ENCODE measurements at places on chromosomes 5 and 9.
A peak's percentile ranks its signal among the peaks of the same experiment; 100 is the strongest.

- DNase-seq = peak; percentile 57
Observed at GRCh38 chr9:81686614-81687520, 2.5 kb downstream of the TLE1 start.

GRCh38 chr9:96199006-96199405, 103.0 kb downstream of the HSD17B3 start:
- DNase-seq = no peak

- DNase-seq = no peak
Observed at GRCh38 chr5:141816598-141817399, 61.4 kb downstream of the PCDH1 start.

DNA sequence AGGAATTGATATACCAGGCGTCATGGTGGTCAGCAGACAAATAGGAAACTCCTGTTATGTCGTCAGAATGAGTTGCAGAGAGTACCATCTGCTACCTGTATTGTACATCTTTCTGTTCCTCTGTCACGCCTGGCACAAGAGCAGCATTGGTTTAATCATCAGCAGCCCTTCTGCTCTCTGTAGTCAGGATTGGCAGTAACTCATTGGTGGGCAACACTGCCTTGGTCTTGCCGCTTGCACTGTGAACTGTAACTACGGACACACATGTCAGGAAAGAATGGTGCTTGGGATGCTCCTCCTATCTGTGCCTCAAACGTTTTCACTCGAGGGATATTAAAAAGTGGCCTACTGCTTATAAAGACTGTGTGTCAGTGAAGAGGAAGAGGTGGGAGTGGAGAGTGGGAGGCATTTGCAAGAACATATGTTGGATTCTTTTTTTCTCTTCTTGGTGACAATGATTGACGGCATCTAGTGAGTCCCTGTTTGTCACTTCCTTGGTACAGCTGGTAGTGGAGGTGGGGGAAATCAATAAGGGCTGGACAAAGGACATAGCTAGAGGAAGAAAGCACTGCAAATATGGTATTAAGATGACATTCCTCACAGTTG, 76.6 kb downstream of the F2RL2 start:
- DNase-seq = no peak

GRCh38 chr9:104858271-104858670, 69.7 kb downstream of the ABCA1 start:
- peak; percentile 75 for DNase-seq

DNA sequence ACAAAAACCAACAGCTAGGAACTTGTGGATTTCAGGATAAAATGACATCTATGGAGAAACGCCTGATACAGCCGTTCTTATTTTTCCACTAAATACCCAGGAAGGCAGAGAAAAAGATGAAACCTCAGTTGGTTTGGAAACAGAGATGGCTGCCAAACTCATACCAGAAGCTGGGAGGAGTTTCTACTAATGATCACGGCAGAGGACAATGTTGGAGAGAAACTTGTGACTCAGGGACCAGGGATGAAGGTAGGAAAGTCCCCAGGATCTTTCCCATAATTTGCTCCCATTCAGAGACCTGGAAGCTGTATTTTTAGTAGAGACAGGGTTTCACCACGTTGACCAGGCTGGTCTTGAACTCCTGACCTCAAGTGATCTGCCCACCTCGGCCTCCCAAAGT, 187.1 kb upstream of the IER5L start:
- no peak for DNase-seq

- peak; percentile 10 for DNase-seq
Observed at GRCh38 chr5:174317256-174317894, 271.9 kb downstream of the NSG2 start.

- DNase-seq = no peak
Observed at GRCh38 chr5:5586721-5587120, 164.2 kb downstream of the ICE1 start.

GRCh38 chr5:95988094-95988493, 26.4 kb upstream of the ELL2 start:
- DNase-seq = no peak

GRCh38 chr9:130185490-130186031, 13.4 kb downstream of the NCS1 start:
- DNase-seq = no peak

DNA sequence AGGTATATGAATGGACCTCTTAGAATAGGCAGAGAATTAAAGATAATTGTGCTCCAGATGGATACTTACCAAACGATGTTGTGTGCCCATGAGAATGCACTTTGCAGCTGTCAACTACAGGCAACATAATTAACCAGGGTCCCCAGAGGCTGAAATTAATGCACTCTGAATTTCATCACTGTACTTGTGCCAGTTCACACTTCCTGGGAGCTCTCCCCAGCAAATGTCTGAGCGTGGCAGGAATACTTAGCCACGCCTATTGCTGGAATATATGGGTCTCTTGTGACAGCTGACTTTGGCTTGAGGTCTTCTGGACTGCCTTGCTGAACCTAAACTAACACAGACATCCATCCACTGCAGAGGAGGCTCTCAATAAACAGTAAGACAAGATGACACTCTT, 11.9 kb upstream of the C1QTNF2 start:
- DNase-seq = no peak

DNA sequence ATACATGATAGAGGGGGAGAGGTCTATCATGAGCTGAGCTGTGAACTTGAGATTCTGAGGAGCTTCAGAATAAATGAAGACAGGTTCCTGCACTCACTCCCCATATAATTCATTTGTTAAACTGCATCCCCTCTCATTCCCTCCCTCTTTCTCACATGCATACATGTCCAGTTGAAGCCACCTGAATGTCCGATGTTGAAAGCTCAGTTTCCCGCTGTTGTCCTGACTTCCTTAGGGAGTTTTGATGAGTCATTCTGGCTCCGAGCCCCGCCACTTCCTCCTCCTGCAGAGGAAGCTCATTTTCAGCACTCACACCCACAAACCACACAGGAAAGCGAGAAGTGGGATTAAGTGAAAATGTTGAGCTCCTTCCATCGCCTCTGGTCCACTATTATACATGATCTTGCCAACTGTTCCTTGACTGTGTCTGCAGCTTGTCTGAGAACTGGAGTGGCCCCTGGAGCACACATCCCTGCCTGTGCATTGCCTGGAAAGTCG, 121.2 kb downstream of the CEMIP2 start:
- peak; percentile 30 for DNase-seq

DNA sequence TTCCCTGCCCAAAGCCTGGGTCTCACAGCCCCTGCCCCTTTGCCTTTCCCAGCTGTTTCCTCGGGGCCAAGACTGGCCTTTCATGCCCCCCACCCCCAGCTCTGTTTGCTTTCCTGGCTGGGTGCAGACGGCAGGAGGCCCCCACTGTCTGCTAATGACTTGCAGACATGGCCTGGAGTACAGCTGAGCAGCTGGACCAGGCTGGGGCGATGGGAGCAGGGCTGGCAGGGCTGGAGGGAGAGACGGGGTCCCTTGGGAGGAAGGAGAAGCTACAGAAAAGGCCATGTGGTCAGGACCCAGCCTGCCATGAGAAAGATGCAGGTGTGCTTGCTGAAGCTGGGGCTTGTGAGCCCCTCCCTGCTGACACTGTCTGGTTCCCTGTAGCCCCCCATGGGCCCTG, 28.3 kb upstream of the GFPT2 start:
- DNase-seq = no peak

DNA sequence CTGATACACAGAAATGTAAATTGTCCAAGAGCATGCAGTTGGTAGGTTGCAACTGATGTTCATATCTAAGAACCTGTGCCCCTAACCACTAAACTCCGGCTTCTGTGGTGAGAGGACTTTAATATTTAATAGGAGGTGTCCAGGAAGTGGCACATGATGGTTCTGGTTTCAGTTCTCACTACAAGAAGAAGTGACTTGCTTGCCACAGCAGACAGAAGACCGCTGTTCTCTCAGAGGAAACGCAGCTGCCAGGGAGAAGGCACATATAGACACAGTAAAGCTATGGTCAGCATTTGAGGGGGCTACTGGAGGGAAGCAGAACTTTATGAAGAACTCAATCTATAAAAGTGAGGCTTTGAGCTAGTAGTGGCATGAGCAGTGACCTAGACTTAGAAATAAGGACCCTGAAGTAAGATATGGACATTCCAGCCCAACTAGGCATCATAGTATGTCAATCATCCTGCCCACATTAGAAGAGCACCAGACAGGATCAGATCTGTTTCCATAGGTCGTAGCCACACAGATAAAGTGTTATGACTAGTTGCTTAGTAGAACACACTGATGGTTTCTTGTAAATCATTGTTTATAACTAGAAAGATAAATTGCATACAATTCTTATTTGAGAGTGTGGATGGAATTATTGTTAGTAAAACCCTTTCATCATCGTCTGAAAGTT, 36.4 kb upstream of the DAB2 start:
- no peak for DNase-seq

- DNase-seq = no peak
Observed at GRCh38 chr5:112546946-112547592, 128.0 kb upstream of the EPB41L4A start.

DNA sequence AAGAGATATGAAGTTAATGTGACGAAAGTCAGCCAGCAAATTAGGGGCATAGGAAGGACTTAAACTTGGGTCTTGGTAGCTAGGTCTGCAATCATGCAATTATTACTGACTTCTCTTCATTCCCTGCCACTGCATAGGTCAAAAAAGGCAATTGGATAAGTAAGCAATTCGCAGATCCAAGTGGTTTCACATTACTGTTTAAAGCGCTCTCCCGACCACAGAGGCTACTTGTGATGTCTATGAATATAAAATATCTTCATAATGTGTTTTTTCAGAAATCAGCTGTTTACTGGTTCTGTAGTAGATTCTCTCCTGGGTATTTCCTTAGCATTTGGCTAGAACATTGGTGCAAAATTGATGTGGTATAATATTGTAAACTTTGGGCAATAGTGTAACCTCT, 174.7 kb upstream of the PTGER4 start:
- DNase-seq = no peak

DNA sequence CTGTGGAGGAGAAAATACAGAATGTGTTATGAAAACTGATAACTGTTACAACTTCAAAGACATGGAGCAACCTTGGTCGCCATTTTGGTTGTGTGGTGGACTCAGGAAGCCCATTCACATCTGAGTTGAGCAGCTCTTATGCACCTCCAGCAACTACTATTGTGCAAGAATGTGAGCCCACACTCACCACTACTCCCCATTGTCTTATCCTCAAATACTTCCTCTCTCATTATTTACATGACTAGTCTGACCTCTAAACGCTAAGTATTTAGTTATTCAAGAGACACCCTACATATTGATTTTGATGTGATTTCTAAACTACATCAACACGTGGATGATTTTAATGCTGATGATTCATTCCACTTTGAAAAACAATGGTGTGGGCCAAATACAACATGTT, 516.6 kb upstream of the CLINT1 start:
- no peak for DNase-seq

- no peak for DNase-seq
Observed at GRCh38 chr5:132876020-132876759, 2.7 kb downstream of the LEAP2 start.

- DNase-seq = no peak
Observed at GRCh38 chr9:93187047-93187446, 3.1 kb downstream of the WNK2 start.

GRCh38 chr9:103802068-103802467, 292.0 kb upstream of the SMC2 start:
- DNase-seq = no peak

DNA sequence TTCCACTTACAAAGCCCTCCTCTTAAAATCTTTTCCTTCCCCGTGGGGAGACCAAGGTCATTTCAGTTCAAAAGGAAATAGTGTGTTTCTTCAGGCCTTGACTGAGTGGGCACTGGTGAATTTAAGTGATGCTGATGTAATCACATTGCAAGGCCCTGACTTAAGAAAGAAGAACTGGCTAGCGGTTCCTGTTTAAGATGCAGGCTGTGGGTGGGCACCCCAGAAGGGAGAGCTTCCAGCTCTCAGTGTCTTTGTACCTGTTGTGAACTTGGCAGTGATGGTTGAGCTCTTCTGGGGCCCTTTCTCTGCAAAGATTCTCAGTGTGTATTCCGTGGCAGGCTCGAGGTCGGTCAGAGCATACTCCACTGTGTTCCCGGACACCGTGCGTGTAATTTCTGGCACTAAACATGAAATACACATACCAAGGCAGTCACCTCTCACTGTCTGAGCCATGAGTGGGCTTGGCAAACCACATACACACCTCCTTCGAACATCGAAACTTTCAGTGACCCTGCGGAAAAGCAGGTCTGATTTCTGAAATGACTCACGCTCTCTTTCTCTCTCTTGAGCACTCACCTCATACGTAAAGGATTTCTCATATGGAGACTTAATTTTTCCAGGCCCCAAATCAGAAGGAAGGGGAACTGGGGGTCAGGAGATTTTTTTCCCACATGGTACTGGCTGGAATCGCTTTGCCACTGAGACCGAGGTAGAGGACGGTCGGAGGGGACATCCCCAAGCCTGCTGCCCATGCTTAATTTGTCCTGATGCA, 81.9 kb downstream of the TNC start:
- peak; percentile 60 for DNase-seq

DNA sequence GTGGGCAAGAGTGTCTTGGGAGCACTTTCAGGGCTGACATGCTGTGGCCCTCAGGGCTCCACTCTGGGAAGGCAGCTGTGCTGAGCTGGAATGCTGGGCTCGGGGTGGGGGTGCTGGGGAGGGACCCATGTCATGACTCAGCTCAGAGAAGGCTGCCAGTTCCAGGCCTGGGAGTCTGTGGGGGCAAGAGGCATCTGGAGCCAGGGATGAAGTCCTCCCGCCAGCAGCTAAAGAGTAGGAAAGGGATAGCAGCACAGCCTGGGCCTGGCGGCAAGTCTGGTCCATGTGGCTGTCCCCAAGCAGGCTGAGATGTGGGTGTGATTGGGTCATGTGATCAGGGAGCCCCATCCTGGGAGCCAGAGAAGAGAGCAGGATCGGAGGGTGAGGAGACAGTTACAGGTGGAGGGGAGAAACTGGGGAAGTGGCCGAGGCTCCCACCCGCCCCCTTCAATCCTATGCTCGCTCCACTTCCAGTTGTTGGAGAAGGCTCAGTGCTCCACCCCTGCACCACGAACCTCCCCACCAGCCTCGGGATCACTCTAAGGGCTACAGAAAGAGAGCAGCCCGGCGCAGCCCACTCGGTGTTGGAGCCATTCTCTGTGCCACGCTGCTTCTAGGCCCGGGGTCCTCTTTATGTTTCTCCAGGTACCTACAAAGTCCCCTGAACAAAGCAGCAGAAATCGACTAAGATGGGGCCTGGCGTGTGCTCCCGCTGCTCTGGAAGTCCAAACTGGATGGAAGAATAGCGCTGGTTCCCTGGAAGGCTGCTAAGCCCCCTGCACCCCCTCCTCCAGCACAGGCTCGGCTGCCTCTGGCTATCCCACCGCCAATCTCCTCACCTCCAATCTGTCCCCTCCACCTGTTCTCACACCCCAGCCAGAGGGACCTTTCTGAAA, 12.0 kb downstream of the PDGFRB start:
- peak; percentile 93 for DNase-seq

- peak; percentile 91 for DNase-seq
Observed at GRCh38 chr9:91419222-91420191, 4.1 kb downstream of the NFIL3 start.

GRCh38 chr9:92752812-92753404, 11.7 kb downstream of the BICD2 start:
- no peak for DNase-seq

GRCh38 chr5:171391996-171392577, 4.4 kb downstream of the NPM1 start:
- DNase-seq = no peak
